ENCODE measurements at places on chromosomes 6 and 20.

DNA sequence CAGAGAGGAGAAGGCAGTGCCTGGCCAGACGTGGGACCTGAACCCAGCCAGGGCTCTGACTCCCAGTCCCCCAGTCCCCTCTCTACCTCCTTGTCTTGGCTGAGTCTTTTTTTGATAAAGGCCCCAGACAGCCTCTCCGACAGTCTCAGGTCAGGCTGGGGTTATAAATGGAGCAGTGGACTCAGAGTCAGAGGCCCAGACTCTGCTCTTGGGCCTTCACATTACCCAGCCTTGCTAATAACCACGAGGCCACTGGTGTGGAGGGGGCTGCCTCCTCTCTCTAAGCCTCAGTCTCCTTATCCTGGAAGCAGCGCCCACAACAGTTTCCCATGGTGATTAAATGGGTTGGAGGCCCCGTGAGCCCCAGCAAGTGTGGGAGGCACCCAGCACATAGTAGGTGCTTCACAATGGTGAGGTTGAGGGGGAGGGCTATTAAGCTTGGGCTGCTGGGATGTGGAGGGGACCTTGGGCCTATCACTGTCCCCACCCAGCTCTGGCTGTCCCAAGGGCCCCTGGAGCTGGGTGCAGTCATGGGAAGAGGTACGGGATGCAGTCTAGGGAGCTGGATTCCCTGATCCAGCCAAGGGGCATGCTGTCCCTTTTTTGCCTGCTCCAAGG, 35.7 kb downstream of the TGM2 start:
- peak; percentile 31 for DNase-seq

DNA sequence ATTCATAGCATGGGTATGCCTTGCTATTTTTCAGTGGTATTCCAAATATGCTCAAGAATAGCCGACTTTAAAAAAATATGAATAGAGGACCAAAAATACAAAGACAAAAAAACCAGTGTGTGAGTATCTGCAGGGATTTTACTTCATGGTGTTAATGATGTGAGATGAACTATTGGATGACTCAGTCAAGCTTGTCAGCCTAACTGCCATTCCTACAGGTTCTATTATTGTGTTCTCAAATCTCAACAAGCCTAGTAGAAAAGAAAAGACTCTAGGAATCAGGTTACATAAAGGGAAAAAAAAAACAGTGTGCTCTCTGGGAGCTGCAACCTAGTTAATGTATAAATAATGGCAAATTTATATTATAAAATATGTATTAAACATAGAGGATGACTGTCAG, 588.4 kb upstream of the BTBD3 start:
- DNase-seq: no peak

GRCh38 chr20:16477632-16478031, 95.6 kb downstream of the KIF16B start:
- no peak for DNase-seq

DNA sequence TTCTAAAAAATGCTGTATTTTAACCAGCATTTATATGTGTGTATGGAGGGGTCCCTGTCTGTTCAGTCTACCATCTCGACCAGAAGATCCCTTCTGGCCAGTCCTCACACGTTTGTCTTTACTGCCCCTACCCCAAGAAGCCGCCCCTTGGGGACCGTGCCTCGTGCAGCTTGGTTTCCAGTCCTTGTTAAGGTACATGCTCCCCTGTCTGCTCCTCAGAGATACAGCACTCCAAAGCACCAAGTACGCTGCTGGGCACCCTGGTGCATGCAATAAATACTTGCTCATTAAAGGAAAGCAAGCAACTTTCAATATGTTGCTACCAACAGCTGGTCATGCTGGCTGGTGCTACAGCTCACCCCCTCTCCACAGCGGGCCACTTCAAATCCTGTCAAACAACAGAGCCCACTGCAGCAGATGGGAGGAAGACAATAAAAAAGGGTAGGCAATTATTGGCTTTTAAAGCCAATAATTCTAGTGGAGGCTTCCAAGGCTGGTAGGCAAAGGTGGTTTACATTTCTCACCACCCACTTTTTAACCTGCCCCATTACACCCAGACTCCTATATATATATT, 61.6 kb downstream of the PSMG4 start:
- no peak for DNase-seq

DNA sequence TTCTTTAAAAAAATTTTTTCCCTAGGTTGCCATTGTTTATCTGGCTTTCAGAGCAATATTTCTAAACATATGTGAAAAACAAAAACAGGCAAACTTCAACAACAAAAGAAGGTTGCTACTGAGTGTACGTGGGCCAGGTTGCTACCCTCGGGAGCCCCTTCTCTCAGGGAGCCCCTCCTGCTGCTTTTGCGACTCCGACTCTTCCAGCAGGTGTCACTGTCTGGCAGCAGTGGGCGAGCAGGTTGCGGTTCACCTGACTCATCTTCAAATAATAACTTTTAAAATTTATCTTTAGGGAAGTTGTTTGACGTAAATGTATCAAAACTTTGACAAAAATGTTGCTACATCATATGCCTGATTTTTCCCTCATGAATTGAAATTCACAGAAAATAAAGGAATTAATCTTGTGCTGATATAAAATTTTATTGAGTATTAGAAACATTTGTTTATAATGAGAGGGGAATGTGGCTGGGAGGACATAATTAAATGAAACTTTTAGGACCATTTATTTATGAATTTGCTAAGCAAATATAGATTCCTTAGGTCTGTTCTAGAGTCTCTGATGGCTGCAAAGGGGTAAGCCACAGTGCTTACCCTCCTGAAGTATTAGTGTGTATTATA, 138.8 kb downstream of the HIVEP1 start:
- peak; percentile 63 for DNase-seq

DNA sequence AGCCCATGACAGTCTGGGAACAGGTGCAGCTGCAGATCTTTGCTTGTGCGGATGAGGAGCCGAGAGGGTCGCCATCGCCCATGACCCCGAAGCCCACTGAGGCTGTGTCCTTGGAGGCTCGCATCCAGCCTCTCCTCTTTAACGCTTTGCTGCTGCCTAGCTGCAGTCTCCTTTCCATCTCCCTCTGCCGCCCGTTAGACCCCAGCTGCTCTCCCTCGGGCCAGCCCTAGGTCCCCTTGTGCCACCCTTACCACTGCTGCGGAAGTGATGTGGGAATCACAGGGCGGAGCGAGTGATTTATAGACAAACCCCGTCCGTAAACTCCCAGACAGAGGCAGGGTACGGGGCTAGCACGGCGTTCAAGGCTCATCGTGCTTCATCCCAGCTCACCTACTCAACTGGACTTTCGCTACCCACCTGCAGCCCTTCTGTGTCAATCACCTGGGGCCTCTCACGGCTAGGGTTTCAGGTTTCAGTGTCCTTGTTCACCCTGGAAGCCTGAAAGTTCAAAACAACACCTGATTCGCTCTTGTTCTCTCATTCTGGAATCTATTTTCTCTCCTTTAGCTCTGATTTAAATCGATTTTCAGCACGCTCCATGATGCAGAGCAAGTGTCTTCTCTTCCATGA, 76.1 kb downstream of the PAX1 start:
- DNase-seq: no peak

DNA sequence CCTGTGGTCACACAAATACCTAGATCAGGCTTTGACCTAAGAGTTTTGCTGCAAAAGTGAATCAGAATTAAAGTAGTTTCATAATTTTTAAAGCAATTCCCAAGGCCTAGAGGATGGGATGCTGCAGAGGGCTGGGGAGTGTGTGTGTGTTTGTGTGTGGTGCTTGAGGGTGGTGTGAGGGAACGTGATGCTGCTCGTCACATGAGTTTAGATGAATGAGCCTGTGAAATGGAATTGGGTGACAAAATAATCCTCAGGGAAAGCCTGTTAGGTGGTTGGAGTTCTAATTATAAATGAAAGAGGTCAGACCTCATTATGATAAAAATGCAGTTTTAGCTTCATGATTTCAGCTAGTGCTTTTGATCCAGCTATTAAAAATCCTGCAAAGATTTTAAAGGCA, 87.5 kb upstream of the TMEM170B start:
- DNase-seq: no peak

DNA sequence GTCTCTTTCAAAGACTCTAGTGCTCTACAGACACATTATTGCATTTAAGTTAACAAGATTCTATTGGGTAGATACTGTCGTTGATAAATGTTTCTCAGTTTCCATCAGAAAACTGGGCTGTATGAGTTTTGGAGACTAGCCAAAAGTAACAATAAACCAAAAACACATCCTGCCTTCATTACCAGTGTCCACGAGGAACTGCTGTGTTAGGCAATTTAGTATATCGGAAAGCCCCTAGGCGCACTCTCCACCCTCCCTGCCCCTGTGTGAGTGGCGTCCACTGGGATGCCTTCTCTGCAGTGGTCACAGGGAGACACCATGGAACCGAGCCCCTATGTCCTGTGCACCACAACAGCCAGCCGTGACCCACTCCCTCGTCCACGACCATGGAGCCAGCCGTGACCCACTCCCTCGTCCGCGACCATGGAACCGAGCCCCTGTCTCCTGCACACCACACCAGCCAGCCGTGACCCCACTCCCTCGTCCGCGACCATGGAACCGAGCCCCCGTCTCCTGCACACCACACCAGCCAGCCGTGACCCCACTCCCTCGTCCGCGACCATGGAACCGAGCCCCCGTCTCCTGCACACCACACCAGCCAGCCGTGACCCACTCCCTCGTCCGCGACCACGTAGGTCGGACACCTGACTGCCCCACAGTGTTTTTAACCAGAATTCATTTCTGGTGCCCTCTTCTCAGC, 35.3 kb downstream of the DLL1 start:
- no peak for DNase-seq

DNA sequence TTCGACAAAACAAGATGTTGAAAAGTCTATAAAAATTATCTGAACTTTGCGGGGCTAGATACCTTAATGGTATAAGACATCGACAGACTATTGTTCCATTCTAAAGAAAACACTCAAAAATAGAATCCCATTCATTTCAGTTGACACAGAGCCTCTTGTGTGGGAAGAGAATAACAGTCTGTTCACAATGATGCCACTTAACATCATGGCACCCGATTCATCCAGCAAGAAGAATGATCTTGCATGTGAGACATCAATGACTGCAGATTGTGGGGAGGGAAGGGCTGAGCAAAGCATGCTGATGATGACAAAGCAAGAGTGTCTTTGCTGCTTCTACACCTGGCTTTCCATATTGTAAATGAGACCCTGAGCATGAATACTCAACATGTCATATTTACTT, 49.7 kb upstream of the ARMH2 start:
- DNase-seq: no peak

DNA sequence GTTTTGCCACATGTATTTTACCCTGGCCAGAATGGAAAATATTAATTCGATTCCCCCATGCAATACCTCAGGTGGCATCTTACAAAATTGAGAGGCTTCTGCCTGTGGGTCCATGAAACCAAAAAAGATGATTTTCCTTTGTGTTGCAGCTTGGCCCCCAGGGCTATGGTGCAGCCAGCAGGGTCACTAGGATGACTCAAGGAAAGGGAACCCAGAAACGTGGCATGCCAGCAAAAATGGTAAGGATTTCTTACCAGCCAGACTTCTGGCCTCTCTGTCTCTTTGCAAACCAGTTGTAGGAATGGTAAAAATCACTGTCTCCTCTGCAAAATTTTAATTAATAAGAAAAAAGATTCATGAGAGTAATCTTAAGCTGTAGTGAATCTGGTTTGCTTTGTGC, 11.6 kb upstream of the TAAR9 start:
- DNase-seq: no peak

DNA sequence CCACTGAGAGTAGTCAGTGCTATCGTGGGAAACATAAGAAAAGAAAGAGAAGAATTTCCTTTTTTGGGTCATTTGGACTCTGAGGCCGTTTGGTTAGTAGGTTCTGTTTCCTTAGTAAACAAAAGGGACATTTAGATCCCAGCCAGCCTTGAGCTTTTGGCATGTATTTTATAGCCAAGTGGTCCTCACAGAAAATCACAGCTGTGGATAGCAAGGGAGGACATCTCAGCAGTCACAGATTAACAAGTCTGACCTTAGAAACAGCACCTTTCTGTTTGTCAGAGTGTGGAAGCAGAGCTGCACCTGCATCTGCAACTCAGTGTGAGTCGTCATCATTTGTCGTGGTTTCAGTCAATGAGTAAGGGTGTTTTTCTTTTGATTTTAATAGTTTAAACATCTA, 40.5 kb downstream of the FAM120B start:
- DNase-seq: no peak

DNA sequence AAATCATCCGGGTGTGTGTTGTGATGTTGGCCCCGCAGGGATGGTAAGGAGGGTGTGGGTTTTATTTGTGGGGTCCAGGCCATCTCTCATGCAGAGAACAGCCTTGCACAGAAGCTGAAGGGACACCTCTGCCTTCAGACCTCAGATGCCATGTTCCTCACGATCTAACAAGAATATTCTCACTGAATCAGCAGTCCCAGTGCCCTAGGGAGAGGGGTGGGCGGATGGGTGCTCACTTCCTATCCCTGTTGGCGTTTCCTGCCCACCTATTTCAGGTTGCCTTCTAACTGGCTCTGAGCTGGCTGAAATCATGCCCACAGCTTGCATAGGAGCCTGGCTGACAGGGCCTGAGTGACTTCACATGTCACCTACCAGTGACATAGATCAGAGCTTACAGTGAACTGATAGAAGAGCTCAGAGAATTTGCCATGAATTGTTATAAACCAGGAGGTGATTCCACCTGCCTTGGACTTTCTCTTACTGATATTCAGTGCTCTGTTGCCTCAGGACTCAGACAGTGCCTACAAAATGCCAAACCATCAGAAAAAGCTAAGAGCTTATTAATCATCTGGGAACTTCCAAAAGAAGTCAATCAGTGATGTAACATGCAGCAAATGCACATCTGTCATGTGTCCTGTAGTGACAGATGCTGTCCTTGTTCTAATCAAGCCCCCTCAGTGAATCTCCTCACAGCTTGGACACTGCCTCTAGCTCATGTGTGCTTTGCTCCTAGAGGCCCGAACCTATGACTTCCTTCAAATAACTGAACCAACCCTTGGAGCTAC, 285.8 kb upstream of the PRND start:
- DNase-seq: no peak

DNA sequence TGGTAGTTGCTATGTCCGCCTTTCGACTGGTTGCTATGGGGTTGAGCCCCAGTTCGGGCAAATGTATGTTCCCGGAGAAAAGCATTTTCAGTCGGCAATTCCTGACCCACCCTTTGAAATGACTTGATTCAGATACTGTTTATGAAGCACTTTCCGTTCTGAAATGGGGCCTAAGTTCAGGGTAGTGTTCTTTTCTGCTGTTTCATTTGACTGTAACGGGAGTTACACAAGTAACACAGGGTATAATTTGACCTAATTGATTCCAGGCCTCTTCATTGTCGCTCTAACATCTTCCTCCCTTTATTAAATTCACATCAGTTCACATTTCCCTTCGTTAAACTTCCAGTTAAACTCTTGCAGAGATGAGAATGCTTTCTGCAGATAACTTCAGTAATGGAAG, 85.5 kb downstream of the BMP6 start:
- DNase-seq: no peak

DNA sequence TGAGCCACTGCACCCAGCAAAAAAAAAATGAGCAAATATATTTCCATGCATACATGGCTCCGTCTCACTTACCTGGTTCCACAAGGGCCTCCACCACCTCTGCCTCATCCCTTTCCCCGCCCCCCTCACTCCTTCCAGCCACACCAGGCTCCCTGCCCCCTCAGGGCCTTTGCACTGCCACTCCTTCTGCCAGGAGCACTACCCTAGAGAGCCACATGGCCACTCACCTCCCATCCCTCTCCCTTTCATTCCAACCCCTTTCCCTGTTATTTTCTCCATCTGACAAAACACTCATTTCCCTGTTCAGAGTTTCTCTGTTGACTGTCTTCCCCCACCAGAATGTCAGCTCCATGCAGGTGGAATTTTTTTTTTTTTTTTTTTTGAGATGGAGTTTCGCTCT, 12.8 kb downstream of the SNAI1 start:
- no peak for DNase-seq

- no peak for DNase-seq
Observed at GRCh38 chr6:56649053-56649769, 6.5 kb upstream of the DST start.
